COR-L47 (cell line): ENCODE measurements at places on chromosomes 5 and 9.

GRCh38 chr5:152397581-152397980 lies 7.5 kb downstream of the NMUR2 start:
- no peak for DNase-seq

DNA sequence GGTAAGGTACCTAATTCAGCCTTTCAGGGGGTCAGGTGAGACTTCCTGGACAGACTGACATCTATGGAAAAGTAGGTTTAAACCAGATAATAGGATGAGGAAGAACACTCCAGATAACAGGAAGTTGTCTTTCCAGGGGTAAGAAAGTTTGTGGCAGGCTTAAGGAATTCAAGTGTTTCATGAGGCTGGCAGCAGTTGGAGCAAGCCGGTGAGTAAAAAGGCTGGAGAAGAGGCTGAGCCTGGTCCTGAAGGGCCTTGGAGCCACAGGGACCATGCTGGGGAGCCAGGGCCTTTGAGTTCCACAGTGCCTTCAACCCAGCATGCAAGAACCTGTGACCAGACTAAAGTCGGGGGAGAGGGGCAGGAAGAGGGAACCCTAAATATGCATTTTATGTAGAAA lies 353.4 kb downstream of the SPOCK1 start:
- DNase-seq = no peak

DNA sequence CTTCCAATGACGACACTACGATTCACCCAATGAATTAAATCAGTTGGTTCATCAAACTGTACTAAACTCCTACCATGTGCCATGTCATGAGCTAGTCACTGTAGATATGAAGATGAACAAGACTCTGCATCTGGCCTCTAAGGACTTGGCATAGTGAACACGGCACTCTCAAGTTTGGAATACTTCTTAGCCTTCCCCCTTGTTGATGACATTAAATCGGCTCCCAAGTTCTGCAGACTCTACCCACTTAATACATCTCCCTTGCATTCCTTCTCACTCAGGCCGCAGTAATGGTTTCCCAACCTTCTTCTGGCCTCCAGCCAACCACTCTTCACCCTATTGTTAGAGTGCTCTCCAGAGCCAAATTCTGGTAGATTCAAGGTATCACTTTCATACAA lies 184.7 kb downstream of the MAPKAP1 start:
- DNase-seq = no peak

DNA sequence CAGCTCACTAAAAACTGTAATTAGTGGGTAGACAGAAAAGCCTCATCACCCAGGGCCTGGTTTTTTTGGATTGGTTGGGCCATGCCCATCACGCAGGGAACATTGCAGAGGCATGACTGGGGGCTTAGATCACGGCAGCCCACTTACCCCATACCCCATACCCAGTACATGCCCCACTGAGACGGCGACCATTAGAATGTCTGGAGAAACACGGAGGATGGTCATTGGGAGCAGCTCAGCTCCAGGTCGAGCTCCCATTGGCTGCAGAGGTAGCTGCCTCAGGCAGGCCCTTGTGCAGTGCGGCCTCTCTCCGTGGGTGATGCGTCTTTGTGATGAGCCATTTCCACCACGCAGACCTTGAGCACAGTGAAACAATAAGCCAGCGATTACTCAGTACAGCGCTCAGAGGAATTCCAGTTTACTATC lies 204.0 kb downstream of the GADD45G start:
- no peak for DNase-seq

DNA sequence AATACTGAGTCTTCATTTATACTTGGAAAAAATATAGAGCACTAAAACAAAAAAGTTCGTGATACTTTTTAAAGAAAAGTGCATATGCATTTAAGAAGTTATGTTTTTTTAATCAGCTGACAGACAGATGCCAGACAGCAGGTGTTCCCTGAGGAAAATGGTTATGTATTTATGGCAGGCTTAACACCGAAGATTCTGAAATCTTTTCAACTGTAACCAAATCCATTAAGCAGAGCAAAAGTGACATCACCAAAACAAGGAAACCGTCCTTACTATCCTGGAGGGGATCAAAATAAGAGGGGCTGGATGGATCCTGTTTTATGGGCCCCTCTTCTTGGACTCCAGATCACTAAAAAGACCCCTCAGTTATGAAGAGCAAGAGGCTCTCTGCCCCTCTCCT lies 404.9 kb upstream of the ADAMTS16 start:
- no peak for DNase-seq

DNA sequence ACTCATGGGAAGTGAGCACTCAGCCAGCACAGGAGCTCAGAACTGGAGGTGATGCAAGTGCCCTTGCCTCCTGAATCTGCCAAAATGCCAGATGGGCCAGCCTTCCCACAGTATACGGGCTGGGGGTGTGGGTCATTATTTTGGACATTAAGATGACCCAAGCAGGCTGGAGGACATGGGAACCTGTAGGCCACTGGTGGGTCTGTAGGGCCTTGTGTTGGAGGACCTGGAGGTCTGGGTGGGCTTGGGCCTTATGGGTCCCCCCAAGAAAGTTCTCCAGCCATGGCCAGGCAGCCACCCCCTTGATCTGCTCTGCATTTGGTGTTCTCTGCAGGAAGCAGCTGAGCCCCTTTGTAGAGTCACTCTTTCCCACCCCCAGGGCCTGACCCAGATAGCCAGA lies 71.0 kb upstream of the ANGPTL2 start:
- no peak for DNase-seq

DNA sequence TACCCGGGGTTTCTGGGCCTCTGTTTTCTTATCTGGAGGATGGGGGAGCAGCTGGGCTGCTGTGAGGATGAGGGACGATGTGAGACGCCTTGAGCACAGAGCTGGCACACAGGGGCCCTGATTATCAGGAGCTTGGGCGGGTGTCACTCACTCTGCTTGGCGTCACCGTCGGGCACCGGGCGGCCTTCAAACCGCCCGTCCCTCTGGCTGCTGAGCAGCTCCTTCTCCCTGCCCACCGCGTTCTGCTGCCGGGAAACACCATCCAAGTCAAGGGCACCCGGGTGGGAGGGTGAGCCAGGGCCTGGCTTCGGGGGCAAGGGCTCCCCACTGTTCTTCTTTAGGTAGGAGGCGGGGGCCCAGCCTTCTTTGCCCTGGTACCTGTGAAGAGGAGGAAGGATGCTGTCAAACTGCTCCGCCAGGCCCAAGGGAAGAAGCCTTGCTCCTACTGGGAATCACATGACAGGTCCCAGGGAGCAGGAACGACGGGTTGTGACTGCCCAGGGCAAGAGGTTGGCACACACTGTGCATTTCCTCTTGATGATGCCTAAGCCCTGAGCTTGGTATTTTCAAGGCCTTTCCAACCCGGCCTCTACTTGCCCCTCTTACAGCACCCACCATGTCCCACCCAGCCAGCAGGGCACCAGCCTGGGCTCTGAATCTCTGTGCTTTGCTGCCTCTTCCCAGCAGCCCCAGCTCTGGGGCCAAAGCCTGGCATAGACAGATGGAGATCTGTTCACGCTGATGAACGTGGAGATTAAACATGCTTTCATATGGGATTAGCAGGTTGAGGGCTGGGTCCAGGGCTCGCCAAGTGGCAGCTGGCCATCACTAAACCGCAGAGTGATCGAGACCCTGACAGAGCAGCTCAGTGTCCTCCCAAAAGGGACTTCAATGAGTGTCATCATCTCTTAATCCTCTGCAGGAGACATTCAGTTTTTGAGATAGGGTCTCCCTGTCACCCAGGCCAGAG lies 66.9 kb upstream of the UBTD2 start:
- DNase-seq = no peak

DNA sequence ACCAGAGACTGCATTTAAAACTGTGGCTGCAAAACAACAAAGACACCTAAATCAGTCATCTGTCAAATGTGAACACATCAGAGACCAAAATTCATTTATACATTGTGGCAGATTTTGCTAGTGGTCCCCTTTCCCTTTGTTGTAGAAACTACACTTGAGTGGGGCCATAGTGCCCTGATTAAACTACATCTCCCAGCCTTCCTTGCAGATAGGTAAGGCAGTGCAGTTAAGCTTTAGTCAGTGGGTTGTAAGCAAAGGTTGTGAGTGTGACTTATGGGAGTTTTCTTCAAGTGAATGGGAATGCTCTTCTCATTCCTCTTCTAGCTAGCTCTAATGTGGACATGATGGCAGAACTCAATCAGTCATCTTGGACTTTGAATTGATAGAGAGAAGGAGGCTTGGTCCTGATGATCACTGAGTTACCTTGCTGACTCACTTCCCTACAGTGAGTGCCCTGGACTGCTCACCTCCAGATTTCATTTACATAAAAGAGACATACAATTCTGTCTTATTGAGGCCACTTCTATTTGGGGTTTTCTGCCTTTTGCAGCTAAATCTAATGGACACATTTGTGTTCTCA lies 35.2 kb upstream of the SPARC start:
- DNase-seq = no peak

- DNase-seq = no peak
These were observed 15.1 kb upstream of the TNFAIP8 start for GRCh38 chr5:119340597-119341218.

DNA sequence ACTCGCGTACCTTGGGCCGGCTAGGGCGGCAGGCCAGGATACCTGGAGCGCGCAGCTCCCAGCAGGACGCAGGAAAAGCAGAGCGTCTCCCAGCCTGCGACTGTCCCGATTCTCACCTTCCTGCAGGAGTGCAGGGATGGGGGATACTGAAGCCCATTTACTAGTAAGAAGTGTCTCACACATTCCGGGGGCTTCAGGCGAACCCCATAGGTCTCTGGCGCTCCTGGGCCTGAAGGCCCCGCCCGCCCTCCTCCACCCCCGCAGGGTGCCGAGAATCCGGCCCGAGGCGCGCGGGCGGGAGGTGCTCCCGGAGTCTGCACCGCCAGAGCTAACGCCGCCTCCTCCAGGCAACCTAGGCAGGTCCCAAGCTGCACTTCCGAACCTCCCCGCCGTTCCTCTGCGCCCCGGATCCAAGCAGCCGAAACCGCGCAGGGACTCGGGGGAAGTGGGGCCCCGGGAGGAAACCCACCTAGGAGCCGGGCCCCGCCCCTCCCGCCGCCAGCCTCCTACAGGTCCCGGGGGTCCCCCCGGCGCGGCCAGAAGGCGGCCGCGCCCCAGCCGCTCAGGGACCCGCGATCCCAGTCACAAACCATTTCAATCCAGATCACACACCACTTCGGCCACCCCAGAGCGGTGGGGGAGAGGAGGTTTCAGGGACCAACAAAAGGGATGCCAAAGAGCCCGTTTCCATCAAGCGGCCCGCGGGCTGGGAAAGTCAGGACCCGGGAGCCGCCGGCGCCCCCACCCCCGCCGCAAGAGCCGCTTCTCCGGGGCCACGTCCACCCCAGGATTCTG lies 1.2 kb downstream of the ROR2 start:
- DNase-seq = peak; percentile 20

GRCh38 chr5:38451074-38451725 lies 105.2 kb downstream of the LIFR start:
- DNase-seq = no peak

- no peak for DNase-seq
These were observed 326.8 kb upstream of the SGCD start for GRCh38 chr5:156000115-156000514.

DNA sequence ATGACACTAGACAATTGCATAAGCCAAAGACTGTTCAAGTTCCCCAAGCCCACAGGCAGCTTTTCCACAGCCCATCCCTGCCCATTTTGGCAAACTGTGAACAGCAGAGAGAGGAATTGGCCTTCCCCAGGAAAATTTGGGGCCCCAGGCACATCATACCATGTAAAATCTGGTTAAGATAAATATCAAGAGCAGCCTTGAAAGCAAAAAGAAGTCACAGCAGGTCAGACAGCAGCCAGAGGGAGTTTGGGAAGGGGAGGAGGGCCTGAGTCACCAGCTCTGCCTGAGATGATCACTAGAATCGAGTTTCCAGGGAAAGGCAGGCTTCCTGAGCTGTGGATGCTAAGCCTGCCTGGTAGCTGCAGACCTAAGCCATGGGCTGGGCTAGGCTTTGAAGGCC lies 179.2 kb downstream of the RFK start:
- no peak for DNase-seq
